ENCODE measurements at places on chromosomes 2 and 18.

DNA sequence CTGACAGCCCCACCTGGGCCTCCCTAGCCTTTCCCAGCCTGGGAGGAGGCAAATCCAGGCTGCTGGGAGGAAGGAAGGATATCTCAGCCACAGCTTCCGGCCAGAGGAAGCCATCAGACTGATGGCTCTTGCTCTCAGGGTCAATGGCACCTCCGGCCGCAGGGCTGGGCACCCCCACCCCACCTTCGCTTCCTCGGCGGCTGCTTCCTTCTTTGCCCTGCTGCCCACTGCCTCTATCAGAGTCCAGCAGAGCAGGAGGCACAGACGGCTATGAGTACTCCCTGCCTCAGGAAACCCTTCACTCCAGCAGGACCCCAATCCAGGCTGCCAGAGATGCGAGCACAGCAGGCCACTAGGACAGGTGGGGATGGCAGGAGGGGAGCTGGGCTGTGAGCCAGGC is 3.3 kb downstream of the SEMA4C start:
- DNase-seq: no peak

DNA sequence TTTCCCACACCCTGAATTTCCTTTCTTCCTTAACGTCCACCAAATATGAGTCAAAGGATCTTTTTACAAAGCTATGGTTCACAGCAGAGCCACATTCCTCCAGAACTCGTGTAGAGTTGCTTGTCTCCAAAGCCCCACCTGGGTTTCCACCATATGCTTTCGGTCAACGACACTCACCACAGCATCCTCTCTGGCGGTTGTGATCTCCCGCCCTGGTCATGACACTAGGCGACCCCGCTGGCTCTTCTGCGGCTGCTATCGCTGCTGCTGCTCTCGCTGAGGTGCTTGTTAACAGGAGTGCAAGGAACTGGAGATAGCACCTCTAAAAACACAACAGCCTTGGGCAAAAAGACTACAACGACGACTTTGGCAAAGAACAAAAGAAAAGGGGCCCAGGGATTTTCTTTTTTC is 340 bp downstream of the SLC40A1 start:
- DNase-seq: no peak

GRCh38 chr18:11155034-11155759 is 5.8 kb upstream of the PIEZO2 start:
- DNase-seq: no peak

GRCh38 chr2:135617501-135618015 is 86.3 kb downstream of the R3HDM1 start:
- DNase-seq: no peak

DNA sequence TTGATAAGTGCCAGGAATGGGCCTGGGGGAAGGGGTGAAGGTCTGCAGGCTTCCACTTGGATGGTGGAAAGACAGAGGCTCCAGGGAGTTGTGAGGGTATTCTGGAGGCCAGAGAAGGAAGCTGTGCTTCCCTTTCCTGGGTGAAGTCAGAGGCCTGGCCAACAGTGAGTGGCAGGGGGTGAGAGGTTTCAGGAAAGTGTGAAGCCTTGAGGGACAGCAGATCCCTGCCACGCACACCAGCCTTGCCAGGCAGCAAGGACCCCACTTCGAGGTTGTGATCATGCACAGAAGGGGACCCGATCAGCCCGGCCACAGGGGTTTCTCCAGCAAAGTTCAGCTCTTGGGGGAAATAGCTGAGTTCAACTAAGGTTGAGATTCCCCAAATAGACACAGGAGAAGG is 66.5 kb downstream of the SMAD7 start:
- no peak for DNase-seq

Measured in NCI-H1930 (cell line).